GM10248 (cell line): ENCODE measurements at places on chromosomes 5 and 9.

- no peak for DNase-seq
Measured at GRCh38 chr5:58530942-58531490, 39.8 kb downstream of the GAPT start.

GRCh38 chr9:132007371-132008025 is 72.2 kb downstream of the MED27 start:
- DNase-seq = no peak

- DNase-seq = no peak
Measured at GRCh38 chr9:9246726-9247125, 1366.1 kb downstream of the PTPRD start.

DNA sequence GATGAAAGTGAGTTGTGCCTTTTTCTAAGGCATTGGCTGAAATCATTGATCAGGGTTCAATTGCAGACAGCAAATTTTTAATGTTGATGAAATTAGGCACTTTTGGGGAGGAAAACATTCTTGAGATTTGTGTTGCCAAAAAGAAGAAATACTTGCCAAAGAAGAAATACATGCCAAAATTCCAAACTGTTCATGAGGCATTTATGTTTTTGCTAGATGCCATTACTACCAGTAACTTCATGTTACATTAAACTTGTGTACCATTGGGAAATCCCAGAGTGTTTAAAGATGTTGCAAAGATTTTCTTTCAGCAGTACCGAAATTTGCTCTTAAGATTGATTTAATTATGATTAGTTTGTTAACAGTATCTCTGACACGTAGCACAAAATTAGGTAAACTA is 7.0 kb downstream of the XRCC4 start:
- no peak for DNase-seq

DNA sequence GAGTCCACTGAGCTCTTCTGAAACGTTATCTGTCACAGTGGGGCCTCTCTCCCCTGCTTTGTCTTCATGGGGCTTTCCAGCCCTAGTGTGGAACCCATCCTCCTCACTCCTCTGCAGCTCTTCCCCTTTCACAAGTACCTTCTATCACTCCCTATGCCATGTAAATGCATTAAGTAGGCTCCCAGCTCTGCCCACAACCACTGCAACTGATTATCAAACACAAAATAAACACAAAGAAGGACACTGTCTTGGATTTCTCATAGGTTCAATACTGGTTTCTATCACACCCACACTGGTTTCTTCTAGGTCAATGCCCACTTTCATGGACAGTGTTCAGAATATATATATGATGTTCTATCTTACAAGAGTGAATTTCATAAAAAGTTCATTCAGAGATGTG is 139.4 kb downstream of the GNAQ start:
- DNase-seq = peak; percentile 39

DNA sequence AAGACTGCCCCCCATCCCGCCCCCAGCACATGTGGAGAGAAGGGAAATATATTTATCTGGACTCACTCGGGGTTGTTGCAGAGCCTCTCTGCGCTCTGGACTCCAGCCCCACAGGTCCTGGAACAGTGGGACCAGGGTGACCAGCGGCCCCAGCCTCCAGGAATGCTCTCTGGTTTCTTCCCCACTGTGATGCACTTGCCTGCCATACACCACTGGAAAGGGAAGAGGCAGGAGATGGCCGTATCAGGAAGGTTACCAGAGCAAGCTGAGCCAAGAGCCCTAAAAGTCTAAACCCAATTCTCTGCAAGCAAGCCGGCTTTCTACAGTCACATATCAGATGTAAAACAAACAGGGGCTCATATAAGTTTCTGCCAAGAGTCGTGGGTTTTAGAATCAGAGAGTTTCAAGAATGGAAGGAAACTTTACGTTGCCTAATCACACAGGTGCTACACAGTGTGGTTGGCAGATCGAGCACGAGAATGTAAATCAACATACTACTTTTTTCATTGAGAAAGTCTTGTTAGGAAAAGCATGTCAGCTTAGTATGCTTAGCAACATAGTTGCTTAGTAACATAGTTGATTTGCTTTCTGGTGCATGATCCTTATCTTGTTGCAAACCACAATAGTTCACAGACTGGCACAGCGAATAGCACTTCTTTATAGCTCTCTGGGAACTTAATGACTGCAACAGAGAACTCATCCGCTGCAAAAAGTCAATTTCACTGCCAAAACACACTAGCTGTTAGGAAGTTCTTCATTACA is 201.2 kb downstream of the TARS1 start:
- DNase-seq = no peak

DNA sequence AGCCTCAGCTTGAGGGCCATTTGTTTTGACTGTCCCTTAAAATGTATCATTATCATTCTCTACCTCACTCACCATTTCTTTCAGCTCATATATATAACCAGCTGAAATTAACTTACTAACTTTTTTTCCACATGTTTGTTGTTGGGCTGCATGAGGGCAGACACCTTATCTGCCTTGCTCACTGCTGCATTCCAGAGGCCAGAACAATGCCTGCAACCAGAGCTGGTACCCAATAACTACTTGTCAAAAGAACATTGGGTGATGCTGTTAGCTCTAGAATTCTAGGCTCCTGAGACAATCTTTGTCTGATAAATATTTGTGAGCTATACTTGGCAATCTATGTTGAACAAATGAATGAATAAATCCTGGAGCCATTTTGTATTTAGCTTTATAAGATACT is 68.3 kb downstream of the HTR4 start:
- no peak for DNase-seq

- DNase-seq = no peak
Measured at GRCh38 chr9:4670591-4670990, 4.3 kb upstream of the SPATA6L start.

- no peak for DNase-seq
Measured at GRCh38 chr9:111969061-111969460, 72.4 kb downstream of the UGCG start.

GRCh38 chr5:143182901-143183820 is 220.3 kb downstream of the NR3C1 start:
- peak; percentile 56 for DNase-seq

DNA sequence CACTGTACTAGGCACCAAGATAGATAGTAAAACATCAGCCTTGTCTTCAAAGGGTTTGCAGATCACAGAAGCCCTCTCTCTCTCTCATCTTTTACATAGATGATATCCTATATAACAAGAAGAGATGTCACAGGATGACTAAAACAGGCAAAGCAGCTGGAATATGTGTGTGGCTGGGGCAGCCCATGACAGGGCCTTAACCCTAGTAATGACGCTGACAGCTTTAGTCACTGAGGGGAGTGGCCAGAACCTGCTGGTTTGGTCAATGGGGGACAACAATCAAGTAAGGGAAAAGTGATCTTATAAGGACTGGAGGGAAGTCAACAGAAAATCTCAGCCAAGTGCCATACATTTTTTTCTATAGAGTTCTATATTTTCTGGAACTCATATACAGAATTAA is 41.9 kb upstream of the RIC1 start:
- no peak for DNase-seq

DNA sequence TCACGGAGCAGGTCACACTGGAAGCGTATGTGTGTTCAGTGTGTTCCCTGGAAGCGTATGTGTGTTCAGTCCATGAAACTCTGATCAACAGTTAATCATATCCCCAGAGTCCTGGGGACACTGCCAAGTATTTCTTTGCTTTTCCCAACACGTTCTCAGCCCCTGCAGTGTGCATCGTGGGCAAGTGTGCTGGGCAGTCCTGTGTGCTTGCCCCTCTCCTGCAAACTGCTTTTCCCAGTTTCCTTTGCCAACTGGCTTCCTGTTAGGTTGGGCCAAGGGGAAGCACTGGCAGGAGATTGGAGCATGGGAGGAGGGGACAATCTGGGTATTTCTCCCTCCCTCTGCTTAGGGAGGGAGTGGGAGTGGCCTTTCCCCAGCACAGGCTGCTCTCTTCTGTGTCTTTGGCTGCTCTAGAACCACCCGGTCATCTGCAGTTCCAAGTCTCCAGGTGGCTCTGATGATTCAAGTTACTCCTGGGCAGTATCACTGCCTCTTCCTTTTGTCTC is 36.8 kb upstream of the NEK6 start:
- no peak for DNase-seq

GRCh38 chr9:76049341-76049740 is 158.9 kb downstream of the PCSK5 start:
- no peak for DNase-seq

DNA sequence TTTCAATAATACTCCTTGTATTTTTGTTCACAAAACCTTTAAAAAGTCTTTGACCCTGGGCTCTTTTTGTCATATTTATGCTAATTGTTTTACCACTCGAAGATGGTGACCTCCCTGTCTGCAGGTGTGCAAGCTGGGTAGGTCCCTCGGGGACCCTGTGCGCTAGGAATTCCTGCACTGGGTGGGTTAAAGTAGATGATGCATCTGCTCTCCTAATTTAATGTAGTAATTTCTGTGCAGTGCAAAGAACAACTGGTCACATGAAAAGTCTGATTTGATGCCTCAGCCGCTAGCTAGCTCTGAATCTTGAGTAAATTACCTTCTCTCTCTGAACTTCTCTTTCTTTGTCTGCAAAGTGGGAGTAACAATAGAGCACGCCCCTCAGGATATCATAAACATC is 139.1 kb upstream of the OTULINL start:
- DNase-seq = no peak

GRCh38 chr9:35798658-35799374 is 7.4 kb downstream of the NPR2 start:
- no peak for DNase-seq

- DNase-seq = peak; percentile 22
Measured at GRCh38 chr5:80960531-80961375, 590 bp downstream of the RASGRF2 start.

GRCh38 chr5:90741022-90741564 is 182.5 kb downstream of the ADGRV1 start:
- no peak for DNase-seq

DNA sequence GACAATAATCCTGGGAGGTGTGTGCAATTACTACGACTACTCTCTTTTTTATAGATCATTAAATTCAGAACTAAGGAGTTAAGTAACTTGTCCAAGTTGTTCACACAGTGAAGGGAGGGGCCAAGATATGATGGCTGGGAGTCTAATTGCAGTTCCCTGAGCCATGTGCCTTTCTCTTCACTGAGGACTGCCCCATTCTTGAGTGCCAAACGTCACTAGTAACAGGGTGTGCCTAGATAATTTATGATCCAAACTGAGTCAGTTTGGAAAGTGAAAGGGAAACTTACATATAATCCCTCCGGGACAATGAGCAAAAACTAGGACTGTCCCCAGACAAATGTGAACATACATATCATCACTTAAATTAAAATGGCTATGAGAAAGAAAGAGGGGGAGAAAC is 20.2 kb downstream of the IL7R start:
- no peak for DNase-seq

DNA sequence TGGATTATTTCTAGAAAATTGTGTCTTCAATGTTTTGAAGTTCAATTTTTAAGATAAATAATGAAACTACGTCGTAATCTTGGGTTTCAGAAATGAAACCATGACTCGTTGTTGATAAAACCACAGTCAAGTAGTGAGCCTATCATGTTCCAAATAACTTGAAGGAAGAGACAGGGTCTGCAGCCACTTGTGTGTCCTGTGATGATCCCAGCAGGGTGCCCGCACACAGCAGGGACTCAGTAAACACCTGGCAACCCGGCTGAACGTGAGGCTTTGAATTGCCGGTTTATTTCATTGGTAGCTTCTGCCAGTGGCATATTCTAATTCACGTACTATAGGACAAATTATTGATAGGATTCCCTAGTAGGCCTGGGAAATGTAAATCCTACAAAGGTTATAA is 679.6 kb downstream of the IRX1 start:
- no peak for DNase-seq

DNA sequence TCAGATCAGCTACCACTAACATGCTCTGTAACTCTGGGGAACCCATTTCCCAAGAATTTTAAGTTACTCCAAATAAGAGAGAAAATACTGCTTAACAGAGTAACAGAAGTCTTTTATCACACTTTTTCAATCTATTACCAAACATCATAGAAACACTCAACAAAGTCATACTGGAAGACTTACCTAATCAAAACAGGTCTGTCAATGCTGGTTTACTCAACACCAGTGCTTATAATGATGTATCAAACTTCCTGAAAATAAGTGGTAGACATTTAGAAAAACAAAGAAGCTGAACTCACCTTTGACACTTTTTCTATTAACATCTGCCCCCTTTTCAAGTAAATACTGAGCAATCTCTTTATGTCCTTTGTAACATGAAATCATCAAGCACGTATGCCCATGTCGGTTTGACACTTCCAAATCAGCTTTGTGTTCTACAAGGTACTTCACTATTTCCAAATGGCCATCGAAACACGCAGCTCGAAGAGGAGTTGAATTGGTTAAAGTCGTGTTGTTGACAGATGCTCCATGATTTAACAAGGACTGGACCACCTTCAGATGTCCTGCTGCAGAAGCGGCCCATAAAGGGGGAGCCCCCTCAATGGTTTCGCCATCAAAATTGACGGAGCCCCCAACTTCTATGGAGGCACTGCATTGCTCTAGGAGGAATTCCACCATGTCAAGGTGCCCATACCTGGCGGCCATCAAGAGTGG is 1.8 kb downstream of the FEM1C start:
- no peak for DNase-seq

- no peak for DNase-seq
Measured at GRCh38 chr5:93311881-93312280, 269.1 kb downstream of the NR2F1-AS1 start.

GRCh38 chr5:178150977-178151734 is 2.5 kb downstream of the NHP2 start:
- DNase-seq = no peak

DNA sequence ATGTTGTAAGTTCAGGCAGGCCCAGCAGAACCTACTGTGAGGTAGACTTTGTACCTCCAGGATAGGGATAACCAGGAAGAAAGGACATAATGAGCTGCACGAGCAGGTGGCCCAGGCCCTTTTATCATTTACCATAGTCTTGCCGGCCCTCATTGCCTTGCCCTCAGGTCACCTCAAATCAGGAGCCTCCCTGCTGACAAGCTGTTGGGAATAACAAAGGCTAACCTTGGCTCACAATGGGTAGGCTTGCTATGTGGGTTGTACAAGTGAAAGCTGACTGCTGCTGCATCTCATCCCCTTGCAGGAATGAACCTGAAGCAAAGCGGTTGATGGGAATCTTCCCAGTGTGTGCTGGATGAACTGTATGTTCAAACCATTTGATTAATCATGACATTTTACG is 159.5 kb upstream of the ACTBL2 start:
- no peak for DNase-seq

DNA sequence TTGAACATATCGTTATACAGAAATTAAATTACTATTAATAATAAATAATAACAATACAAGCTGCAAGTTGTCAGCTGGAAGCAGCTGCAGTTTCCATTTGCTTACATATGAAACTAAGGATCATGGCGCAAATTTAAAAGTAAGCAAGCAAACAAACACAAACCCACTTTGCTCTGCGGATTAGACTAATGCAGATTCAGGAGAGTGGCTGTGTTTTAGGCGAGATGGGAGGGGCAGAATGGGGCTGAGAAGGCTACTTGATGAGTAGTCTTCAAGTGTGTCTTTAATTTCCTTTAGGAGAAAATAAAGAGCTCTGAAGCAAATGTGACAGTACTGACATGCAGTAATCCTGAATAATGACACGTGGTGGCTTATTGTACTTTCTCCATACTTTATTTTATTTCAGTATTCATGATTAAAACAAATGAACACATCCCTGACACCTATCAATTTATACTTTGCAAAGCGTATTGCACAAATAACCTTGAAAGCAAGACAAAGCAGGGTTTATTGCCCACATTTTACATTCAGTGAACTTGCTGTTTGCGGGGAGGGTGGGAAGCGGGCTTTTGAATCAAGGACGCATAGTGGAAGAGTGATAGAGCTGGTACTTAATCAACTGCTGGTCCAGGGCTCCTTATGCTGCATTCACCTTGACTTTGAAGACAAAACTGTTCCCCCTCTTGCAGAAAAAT is 221.4 kb upstream of the TRIM32 start:
- DNase-seq = no peak
